Activated CD8-positive, alpha-beta T cell treated with anti-CD3 and anti-CD28 coated beads, Interleukin-2, amount 10 ng/mL, durations not matched to agents 7 days and 5 days (primary cell): ENCODE measurements at places on chromosomes 6 and 20.
A peak's percentile ranks its signal among the peaks of the same experiment; 100 is the strongest.

DNA sequence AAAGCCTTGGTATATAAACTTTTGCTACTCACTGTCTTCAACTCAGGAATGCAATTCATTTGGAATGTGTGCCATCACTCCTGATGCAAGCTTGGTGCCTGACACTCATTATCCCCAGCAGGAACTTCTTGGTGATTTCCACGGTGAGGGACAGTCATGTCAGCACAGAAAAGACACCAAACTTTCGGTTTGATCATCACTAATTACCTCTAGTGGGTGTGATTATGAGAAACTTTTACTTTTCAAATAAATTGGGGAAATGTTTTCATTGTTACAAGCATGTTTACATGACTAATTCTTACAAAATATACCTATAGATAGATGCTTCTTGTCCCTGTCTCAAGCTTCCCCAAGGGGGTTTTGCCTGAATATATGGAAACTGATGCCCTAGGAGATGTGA lies 40.9 kb downstream of the RPP40 start:
- DNase-seq, result no peak

- DNase-seq, result no peak
These were observed 164.4 kb downstream of the TMEM242 start for GRCh38 chr6:157158897-157159296.

GRCh38 chr6:17032590-17032987 lies 69.3 kb upstream of the STMND1 start:
- no peak for DNase-seq

DNA sequence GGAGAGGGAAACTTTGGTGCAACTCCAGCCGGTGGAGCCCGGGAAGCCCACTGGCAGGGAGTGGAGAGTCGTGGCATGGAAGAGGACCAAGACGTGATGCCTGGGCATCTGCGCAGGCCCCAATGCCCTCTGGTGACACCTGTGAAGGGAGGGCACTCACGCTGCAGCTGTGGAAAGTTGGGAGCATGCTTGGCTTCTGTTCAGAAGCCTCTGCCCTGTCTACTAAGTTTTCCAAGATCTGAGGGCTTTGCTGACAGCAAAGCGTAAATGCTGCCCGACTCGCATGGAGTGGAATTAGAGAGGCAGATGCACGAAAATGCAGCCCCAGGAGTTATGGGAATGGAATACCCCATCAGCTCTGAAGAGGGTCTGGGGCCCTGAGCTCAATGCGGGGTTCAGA lies 75.7 kb downstream of the SYNDIG1 start:
- no peak for DNase-seq

- DNase-seq, result peak; percentile 75
These were observed 8.1 kb downstream of the SCRT2 start for GRCh38 chr20:667351-668034.

GRCh38 chr6:15842727-15843117 lies 179.9 kb upstream of the DTNBP1 start:
- DNase-seq, result no peak

DNA sequence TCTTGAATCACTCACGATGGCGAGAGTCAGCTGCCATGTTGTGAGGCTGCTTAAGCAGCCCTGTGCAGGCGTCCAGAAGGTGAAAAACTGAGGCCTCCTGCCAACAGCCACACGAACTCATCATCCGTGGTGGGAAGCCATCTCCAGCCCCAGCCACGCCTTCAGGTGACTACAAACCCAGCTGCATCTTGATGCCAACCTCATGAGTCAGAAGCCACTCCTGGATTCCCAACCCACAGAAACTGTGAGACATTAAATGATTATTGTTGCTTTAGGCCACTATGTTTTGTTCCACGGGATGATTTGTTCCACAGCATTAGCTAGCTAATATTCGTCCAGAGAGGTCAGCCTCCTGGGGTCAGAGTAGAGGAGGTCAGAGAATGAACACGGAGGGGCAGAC lies 80.5 kb downstream of the SNX5 start:
- no peak for DNase-seq

DNA sequence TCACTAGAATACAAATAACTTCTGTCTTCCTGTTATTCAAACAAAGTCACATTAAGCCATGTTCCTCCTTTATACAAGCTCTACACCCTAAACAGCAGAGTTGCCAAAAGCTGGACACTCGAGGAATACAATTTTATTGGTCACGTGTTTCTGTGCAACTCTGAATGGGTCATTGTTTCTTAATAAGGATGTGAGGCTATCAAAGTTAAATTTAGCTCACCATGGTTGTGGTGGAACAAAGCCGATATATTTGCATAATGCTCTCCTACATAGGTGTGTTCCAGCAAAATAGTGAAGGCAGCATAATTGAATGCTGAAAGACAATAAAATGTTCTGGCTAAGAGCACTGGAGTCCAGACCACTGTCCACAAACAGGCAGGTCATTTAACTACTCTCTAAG lies 36.9 kb upstream of the CD2AP start:
- no peak for DNase-seq

GRCh38 chr6:120869397-120869796 lies 464.9 kb downstream of the TBC1D32 start:
- no peak for DNase-seq

- no peak for DNase-seq
These were observed 45.0 kb downstream of the SLC23A2 start for GRCh38 chr20:4956200-4956810.

DNA sequence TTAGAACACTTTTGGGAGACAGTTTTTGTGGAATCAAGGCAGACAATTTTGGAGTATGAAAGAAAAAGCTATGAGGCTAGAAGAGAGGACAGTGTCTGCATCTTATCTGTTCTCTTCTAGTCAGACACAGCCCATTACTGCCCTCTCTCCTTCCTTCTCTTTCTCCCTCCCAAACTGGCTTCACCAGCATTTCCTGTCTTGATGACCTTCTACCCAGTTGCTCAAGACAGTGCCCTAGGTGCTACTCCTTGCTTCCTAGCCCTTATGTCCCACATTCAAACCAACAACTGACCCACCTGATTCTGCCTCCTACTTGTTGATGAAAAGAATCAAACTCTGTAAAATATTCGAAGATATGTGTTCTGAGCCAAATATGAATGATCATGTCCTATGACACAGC lies 116.4 kb upstream of the RIPOR2 start:
- DNase-seq, result no peak

GRCh38 chr20:1281279-1282057 lies 15.4 kb downstream of the SNPH start:
- peak; percentile 18 for DNase-seq

- DNase-seq, result no peak
These were observed 215.2 kb downstream of the NFATC2 start for GRCh38 chr20:51327251-51327841.
